ENCODE measurements at places on chromosomes 1 and 21.

- DNase-seq: no peak
These were observed 32.4 kb downstream of the KANK4 start for GRCh38 chr1:62286786-62287224.

GRCh38 chr1:226973898-226974543, 33.9 kb downstream of the COQ8A start:
- no peak for DNase-seq

GRCh38 chr1:30768159-30768829, 10.7 kb upstream of the LAPTM5 start:
- no peak for DNase-seq

DNA sequence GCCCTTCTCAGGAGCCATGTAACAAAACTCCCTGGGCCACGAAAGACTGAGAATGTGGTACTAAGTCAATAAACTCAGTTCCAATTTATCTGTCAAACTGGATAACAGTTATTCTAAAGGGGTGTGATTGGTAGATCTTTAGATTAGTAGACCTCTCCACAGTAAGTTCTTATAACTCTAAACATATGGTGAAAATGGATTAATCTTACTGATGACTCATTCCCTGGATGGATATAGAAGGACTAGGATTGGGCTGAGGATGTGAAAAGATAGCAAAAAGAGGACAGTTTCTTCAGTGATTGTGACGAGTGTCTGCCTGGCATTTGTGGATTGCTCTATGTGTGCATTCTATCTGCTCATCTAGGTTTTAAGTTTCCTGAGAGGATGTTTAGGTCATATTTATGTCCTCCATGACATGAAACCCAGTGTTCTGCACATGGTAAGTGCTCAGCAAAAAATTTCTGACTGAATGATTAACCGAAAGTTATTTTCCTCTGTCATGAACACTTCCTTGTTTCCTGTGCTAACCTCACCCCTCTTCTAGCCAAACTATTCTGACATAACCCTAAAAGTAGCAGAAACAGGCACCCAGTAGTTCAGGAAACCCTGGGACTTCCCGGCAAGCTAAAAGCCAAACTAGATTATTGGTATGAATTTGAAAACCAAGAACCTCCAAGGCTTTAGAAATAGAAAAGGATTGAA, 397.5 kb upstream of the PLXNA2 start:
- DNase-seq: no peak

DNA sequence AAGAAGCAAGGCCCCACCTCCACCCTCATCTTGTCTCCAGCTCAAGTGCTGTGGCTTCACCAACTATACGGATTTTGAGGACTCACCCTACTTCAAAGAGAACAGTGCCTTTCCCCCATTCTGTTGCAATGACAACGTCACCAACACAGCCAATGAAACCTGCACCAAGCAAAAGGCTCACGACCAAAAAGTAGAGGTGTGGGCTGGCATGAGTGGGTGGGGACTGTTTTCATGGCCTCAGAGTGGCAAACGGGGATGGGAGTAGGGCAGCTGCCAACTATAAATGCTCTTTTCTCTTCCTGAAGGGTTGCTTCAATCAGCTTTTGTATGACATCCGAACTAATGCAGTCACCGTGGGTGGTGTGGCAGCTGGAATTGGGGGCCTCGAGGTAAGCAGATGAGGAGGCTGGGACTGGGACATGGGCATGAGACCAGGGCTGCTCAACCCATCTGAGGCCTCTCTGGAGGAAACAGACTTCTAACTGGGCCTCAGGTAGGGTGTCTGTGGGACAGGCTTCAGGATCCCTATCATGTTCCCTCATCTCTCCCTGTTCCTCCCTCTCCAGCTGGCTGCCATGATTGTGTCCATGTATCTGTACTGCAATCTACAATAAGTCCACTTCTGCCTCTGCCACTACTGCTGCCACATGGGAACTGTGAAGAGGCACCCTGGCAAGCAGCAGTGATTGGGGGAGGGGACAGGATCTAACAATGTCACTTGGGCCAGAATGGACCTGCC, 8.8 kb upstream of the P3R3URF start:
- DNase-seq: no peak

GRCh38 chr21:29499734-29500343, 201.1 kb downstream of the BACH1 start:
- no peak for DNase-seq

DNA sequence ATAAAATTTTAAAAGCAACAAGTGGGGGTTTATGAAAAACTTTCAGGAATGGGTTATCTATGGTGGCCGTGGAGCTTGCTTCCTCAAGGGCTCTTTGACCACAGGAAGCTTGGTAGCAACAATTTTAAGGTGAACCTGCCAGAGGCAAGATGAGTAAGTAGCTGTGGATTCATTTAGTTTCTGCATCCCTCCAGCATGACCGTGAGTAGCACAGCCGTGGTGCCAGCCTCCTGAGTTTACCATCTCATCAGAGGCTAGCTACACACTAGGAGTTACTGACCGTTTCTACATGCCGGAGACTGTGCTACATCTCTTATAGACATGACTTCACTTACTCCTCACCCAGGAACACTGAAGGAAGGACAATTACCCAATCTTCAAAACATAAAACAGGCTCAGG, 30.1 kb upstream of the PLEKHG5 start:
- no peak for DNase-seq

DNA sequence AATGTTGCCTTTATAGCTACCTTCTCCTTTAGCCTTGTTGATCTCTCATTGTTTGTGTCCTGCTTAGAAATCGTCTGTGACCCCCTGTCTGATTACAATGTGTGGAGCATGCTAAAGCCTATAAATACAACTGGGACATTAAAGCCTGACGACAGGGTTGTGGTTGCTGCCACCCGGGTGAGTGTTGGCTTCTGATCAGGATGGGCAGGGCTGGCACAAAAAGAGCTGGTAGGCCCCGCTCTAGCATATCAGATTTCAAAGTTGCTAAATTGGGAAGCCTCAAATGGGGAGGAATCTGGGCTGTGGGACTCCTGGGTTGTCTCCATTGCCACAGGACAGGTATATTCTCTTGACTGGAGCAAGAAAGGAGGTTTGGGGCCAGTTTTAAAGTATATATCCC, 8.4 kb downstream of the NCSTN start:
- no peak for DNase-seq

DNA sequence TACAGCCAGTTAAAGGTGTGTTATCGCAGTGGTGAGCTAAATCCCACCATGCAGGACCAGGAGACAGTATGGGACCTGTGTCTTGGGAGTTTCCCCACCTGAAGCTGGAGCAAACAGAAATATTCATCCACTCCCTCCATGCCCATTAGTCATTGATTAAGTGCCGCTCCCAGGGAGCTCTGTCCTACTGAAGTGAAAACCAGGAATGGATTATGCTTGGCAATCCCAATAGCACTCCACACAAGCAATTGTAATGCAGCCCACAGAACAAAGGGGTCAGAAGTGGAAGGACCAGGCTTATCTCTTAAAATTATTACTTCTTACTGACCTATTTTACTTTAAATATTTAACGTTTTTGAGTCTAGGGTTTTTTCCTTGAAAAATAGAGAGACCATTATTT, 1005.4 kb downstream of the ADGRL2 start:
- DNase-seq: no peak

GRCh38 chr1:30914587-30914922, 6.0 kb upstream of the SDC3 start:
- DNase-seq: no peak

DNA sequence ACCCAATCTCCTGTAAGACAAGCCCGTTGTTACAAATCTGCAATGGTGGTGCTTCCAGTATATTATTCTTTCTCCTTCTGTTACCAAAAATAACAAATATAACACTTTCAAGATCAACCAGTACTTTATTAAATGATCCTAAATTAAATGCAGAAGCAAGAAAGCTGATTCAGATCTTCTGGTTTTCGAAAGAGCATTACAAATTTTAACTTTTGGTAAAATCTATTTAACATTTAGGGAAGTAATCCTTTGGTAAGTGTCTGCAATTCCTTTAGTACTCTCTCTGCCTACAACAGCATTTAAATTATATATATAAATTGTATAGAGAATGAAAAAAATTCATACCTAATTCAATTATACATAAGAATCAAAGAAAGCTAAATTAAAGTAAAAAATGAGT, 198.6 kb upstream of the HMCN1 start:
- DNase-seq: no peak

DNA sequence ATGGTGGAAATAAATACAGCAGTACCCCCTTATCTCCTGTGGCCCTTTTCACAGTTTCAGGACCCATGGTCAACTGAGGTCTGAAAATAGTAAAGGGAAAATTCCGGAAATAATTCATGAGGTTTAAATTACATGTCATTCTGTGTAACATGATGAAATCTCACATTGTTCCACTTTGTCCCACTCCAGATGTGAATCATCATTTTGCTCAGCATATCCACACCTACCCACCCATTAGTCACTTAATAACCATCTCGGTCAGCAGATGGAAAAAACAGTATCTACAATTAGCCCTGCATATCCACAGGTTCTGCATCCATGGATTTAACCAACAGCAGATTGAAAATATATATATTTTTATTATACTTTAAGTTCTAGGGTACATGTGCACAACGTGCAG, 86.9 kb upstream of the GORAB start:
- DNase-seq: no peak

DNA sequence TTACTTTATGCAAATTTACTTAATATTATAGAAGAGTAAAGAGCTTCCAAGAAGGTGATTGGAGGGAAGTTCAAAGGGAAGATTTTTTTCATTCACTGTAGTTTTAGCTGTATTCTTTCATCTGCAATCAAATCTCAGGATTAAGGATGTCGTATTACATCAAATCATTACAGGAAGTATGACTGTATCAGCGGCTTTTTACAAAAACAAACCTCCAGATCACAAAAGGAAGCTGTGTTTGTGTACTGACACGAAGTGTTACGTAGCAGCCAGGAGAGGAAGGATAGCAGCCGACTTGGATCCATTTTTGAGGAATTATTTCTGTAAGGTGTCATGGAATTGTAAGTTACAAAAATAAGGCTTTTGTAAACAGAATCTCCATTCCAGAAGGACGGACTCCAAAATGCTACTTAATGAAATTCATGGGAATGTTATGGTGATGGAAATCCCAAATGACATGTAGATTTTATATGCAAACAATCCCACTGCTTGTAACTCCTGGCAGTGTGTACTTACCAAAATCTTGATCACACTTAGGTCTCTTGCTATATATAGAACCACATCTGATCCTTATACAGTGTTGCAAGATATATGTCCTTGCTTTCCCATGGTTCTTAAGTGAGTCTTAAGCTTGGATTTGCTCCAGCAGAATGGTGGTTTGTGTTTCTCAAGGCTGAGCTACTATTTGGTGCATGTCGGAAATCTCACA, 49.8 kb downstream of the KCNJ15 start:
- no peak for DNase-seq

GRCh38 chr1:43554444-43554992, 23.8 kb downstream of the PTPRF start:
- peak; percentile 28 for DNase-seq

DNA sequence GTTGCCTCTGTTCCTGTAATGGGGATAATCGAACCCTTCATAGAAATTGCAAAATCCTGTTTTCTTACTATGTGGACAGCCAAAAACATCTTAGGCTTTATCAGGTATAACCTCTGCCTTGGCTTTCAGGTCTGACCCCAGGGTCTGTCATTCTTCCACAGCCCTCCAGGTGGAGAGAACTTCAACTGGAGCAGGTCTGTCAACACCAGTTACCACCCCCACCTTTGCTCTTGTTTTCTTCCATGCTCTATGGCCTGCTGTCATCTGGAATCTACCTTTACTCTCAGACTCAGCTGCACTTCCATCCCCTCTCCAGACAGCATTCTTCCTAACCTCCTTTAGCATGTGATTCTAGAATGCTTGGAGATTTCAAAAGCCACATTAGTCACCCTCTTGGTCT, 10.4 kb upstream of the GJA9 start:
- no peak for DNase-seq

- no peak for DNase-seq
These were observed 29.6 kb downstream of the TMEM63A start for GRCh38 chr1:225852413-225853124.

DNA sequence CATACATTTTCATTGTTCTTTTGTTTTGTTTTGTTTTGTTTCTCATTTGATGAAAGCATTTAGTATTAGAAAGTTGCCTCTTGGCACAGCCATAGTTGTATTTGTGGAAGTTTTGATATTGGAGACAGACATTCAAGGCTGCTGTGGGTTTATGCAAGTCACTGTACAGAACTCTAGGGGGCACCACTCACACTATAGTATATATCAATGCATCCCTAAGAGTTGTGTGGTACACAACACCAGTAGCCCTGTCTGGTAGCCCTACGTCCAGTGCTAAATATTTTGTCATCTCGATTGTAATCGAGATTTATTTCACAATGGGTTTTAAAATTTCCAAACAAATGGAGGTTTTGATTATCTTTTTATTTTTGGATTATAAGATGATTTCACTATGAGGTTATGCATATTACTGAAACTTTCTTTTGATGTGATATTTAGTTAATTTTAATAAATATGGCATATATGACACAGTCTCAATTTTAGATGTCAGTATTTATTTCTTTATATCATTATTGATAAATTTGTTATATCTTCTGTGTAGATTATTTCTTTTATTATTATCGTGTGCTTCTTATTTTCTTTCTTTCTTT, 112.2 kb downstream of the NR5A2 start:
- DNase-seq: peak; percentile 74

GRCh38 chr1:64981601-64982533, 15.5 kb upstream of the JAK1 start:
- no peak for DNase-seq

GRCh38 chr1:114574365-114574764, 7.0 kb downstream of the BCAS2 start:
- DNase-seq: no peak

DNA sequence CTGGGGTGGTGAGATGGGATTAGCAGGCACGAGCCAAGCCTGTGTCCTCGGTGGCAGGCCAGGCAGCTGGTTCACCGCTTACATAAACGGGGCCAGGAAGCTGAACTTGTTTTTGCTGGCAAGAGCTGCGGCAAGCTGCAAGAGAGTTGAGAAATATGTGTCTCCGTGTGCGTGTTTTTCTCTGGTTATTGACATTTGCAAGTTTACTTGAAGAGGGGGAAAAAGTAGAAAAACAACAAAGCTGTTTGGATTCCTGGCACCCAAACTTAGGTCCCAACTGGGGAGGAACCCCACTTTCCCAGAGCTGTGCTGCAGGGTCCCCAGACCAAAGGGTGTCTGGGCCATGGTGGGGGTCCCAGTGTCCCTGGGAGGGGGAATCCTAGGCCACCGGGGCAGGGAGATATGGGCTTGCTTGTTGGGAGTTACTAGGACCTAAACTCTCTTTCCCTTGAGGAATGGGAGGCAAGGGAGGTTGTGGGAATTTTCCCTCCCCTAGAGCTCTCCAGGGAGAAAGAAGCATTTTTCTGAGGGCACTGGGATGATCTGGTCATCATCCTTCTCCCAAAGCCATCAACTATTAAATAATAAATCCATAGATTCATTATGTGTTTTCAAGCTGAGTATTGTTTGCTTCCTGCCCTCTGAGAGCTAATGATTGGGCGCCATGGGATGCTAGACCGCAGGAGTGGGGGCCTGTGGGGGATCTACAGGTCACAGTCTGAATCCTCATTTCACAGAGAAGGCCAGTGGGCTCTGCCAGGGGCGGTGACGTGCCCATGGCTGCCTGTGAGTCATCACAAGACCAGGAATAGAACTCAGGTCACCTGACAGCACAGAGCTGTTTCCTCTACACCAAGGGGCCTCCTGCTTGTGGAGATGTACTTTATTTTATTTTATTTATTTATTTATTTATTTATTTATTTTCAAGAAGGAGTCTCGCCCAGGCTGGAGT, 14.8 kb downstream of the IL6R start:
- DNase-seq: no peak

- no peak for DNase-seq
These were observed at the start of gene LAPTM5 for GRCh38 chr1:30757352-30758120. LAPTM5 (minus strand) TSS chr1:30757774; CDS start chr1:30757745, 29 bp downstream.

Data from NCI-H1436 (cell line).